ENCODE measurements at places on chromosomes 6 and 20.
A peak's percentile ranks its signal among the peaks of the same experiment; 100 is the strongest.

GRCh38 chr20:63016514-63017075 lies 9.8 kb upstream of the BHLHE23 start:
- peak; percentile 7 for DNase-seq

DNA sequence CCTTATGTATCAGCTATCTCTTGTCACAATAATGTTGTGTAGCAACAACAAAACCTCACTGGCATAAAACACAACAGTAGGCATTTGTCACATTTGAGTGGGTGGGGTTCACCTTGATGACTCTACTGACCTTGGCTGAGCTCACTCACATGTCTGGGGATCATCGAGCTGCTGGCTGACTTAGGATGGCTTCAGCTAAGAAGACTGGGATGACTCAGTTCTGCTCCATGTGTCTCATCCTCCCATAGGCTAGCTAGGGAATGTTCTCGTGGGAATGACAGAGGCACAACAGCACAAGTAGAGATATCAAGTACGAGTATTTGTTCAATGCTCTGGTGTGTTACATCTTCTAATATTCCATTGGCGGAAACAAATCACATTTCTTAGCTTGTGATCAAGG lies 167.9 kb downstream of the PLCB1 start:
- no peak for DNase-seq

GRCh38 chr20:20002101-20002998 lies 14.8 kb upstream of the NAA20 start:
- DNase-seq = no peak

GRCh38 chr20:52923123-52923937 lies 48.8 kb upstream of the TSHZ2 start:
- no peak for DNase-seq

DNA sequence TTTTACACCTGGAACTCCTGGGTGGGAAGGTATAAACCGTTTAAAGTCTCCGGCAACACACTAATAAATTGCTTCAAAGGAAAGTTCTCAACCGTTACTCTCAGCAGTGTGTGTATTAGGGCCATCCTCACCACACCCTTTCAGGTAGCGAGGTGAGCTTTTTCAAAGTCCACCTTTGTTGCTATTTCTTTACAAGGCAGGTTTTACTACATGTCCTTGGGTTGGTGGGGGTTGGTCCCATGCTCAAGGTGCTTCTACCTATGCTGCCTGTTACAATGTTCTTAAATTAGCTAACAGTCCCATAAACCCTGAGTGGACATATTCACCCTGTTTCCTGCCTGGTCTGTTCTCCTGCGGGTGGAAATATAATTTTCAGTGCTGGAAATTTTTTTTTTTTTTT lies 13.2 kb upstream of the OSER1 start:
- DNase-seq = no peak

DNA sequence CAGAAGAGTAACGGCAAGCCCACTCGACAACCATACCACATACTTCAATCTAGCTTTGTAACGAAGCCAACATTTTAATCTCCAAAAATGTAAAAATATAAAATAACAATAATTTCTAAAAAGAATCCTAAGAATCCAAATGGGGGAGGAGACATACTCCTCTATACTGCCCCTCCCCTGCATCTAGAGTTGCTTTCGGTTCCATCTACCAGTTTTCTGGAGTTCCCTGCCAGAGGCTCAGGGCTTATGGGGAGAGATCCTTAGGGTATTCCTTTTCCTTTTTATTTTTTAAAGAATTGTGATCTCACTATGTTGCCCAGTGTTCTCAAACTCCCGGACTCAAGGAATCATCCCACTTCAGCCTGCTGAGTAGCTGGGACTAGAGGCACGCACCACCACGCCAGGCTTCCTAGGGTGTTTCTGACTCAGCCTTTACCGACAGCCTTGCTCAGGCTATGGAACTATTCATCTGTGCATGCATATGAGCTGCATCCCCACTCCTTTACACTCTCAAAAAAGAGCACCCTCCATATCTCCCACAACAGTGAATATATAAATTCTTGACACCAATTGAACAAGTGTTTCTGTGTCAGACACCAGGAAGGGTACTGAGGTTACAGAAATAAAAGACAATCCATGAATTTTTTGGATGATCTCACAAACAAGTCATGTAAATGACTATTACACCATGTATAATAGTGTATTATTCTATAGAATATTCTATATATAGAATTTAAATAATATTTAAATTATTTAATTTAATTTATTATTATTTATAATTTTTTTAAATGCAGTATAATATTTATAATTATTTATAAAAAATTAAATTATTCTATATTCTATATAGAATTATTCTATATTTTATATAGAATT lies 40.7 kb upstream of the UBR2 start:
- no peak for DNase-seq
